ENCODE measurements at places on chromosomes 6 and 20. TPM values are rescaled to one million over a fixed set of nuclear protein-coding genes. Genes with fewer than 3 reads are reported as not detected.

DNA sequence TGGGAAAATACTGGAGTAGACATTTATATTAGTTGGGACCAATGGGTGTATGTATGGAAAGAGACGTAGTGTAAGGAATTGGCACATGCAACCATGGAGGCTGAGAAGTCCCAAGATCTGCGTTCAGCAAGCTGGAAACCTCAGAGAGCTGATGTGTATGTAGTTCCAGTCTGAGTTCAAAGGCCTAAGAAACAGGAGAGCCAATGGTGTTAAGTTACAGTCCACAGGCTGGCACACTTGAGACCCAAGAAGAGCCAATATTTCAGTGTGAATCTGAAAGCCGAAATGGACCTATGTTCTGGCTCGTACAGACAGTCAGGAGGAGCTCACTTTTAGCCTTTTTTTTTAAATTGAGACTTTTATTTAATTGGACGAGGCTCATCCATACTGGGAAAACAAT is 244.2 kb downstream of the CDKAL1 start:
- no peak for DNase-seq

- DNase-seq: no peak
Observed at GRCh38 chr6:78909391-78909790, 42.0 kb downstream of the IRAK1BP1 start.

DNA sequence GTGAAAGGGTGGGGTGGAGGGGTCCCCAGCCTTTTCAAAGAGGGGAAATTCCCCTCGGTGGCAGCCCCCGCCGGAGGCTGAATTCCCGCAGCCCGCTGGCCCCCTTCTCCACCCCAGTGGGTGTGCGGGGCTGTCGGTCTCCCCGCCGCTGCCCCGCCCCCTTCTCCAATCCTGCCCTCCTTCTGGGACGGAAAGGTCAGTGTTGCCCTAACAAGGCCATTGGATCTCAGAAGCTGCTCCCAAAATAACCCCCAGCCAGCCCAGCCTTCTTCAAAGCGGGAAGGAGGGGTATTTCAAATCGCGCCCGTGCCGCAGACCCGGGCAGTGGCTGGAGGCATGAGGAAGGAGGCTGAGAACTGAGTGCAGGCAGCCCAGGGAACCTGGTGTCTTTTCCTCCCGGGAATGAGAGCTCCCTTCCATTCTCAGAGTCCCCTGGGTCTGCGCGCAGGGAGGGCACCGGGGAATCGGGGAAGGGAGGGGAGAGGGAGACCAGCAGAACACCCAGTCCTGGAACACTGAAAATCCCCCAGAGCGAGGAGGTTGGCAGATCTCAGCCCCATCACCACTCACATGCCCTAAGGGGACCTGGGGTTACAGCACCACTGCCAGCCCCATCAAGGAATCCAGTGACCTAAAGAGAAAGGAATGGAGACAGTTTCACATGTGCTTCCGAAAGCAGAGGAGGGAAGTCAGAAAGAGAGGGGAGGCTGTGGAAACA is at the start of gene JPH2:
Gene JPH2, minus strand, starts transcription at position 135 of the 718 bp plus-strand sequence. CDS start 483 bp downstream, outside the sequence.
- DNase-seq: no peak

The APCDD1L gene
- total RNA-seq: not detected

GRCh38 chr6:79708095-79708791 is 77.1 kb downstream of the SH3BGRL2 start:
- no peak for DNase-seq

The FHL5 gene
- total RNA-seq: not detected

GRCh38 chr20:14488756-14489479 is 151.5 kb upstream of the FLRT3 start:
- no peak for DNase-seq

DNA sequence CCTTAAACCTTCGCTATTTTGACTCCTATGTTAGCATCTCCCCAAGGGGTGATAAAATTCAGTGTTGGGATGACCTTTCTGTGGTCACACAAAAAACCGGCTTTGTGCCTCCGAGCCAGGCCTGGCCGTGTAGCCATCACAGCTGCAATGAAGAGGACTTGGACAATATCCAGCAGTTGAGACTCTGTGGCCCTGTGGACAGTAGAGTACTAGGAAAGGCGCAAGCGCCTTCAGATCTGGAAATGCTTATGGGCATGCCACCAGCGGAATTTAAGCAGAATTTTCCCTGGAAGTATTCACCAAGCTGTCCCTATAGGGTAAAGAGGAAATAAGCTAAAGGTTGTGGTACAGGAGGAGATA is 63.3 kb upstream of the SLC2A12 start:
- DNase-seq: no peak

The CLPSL2 gene
- total RNA-seq: not detected

The PXDC1 gene
- total RNA-seq: 0.12 TPM

- DNase-seq: peak; percentile 93
Observed at GRCh38 chr20:38730989-38731737, 6.9 kb downstream of the SLC32A1 start.

- DNase-seq: no peak
Observed at GRCh38 chr6:169864148-169865020, 113.0 kb downstream of the ERMARD start.

GRCh38 chr20:63319164-63320040 is 26.4 kb downstream of the COL20A1 start:
- DNase-seq: no peak

GRCh38 chr6:31513456-31514165 is 15.2 kb upstream of the MCCD1 start:
- no peak for DNase-seq

The TOMM6 gene
- total RNA-seq: 367 TPM

DNA sequence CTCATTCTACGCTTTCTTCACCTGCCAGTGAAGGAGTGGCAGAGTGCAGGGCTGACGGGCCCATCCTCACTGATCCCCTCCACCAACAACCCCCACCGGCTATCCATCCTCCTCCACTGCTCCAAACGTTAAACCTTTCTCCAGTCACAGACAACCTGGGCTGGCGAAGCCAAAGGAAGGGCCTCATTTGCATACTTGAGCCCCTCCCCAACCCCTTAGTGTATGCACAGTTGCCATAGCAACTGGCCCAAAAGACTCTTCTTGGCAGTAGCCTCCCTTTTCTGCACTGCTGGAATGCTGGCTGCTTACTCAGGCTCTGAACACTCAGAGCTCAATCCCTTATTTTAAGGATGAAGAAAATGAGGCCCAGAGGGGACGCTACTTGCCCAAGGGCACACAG is 130.3 kb downstream of the GRM4 start:
- no peak for DNase-seq

DNA sequence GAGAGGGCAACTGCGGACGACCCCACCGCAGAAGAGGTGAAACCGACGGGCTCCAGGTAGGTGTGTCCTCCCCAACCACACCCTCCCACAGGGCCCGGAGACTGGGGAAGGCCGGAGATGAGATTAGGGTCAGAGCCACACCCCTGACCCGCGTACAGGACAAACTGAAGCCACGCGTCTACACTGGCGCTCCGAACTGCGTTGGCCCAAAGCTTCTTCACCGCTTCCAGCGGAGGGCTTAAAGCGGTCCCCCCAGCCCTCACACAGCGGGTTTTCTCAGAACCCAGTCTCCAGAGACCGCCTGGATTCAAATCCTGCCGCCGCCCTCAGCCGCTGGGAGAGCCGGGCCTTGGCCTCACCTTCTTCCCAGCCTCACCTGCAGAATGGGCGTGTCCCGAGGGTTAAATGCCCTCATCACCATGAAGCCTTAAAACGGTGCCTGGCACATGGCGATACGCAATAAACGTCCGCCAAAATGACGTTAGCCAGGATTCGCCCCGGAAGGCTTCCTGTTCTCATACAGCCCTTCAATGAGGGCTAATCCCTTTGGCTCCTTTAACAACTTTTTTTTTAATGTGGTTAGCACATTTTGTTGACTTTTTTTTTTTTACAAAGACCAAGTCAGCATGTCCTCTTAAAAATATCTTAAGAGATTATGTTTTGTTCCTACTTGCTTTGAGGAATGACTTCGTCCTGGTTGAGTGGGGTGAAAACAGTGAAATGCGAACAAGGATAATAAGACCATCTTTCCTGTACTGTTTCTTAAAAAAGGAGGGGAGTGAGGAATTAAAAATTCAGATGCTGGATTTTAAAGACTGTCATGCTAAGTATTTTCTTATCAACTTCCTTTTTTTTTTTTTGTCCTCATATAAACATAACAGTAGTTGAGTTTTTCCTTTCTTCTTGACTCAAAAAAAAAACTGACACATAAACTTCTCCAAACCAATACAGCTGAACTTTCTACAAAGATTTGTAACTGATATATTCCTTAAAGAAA is 15.1 kb upstream of the ZNF217 start:
- DNase-seq: peak; percentile 79

GRCh38 chr20:24651171-24651975 is 181.9 kb downstream of the SYNDIG1 start:
- no peak for DNase-seq

GRCh38 chr6:27472182-27472616 is 706 bp downstream of the ZNF184 start:
- DNase-seq: peak; percentile 89

- DNase-seq: no peak
Observed at GRCh38 chr6:18219591-18219990, 44.7 kb downstream of the DEK start.

The HLA-DOA gene
- total RNA-seq: 0.38 TPM

- DNase-seq: peak; percentile 96
Observed at GRCh38 chr6:27126815-27127537, 120.5 kb upstream of the PRSS16 start.

DNA sequence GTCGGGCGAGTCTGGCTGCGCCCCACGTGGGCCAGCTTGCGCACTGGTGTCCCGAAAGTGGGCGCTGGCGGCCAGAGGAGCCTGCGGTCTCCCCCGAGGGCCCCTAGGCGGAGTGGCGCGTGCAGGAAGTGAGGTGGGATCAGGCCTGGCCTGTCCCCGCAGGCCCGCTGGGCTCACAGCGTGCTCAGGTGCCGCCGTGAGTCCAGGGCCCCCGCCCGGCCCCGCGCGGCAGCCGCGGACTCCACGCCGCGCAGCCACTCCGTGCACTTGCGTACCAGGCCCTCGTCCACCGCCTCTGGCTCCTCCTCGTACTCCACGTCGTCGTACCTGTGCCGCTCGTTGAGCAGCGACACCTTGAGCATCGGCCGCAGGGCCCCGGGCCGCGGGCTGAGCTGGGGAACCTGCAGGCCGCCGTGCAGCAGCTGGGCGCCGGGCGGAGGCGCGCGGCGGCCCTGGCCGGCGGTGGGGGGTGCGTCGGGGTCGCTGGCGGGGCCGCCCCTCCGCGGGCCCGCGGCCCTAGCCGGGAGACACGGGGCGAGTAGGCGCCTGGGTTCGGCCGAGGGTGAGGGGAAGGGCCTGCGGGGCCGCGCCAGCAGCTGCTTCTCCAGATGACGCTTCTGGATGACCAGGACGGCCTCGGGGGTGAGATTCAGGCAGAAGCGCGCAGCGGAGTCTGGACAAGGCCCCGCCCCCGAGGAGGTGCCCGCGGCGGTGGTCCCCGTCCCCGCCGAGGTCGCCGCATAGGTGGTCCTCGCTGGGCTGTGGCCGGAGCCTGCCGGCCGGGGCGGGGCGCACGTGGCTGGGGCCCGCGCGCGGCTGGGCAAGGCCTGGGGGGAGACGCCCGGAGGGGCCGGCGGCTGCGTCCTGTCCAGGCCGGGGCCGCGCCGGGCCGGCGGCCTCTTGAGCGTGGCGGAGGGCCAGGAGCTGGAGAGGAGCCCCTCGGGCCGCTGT is 835 bp downstream of the PRR18 start:
- DNase-seq: no peak

The SIM1 gene
- total RNA-seq: not detected

The DDX27 gene
- total RNA-seq: 56.5 TPM

- no peak for DNase-seq
Observed at GRCh38 chr6:155544677-155545076, 89.0 kb upstream of the NOX3 start.

The RBBP8NL gene
- not detected for total RNA-seq

- no peak for DNase-seq
Observed at GRCh38 chr6:100952006-100952405, 70.9 kb upstream of the ASCC3 start.

- no peak for DNase-seq
Observed at GRCh38 chr20:15927893-15928650, 645.2 kb downstream of the KIF16B start.

The MUC22 gene
- not detected for total RNA-seq

- no peak for DNase-seq
Observed at GRCh38 chr6:46961711-46962110, 40.0 kb upstream of the ADGRF5 start.

DNA sequence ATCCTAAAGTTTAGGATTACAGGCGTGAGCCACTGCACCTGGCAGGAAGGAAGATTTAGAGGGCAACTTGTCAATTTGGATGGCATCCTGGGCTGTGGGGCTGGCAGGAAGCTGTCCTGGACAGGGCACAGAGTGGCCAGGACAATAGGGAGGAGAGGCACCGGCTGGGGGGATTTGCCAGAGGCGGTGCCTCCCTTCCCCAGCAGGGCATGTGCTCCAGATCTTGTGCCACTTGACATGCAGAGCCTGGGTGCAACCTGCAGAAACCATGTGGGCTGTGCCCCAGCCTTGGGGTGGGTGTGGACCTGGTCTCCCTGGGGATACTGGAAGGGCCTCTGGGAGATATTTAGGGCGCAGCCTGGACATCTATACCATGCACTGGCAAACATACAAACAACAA is 58.6 kb upstream of the EEF1A1 start:
- DNase-seq: no peak

- no peak for DNase-seq
Observed at GRCh38 chr6:21278375-21278745, 315.2 kb upstream of the SOX4 start.

The PDRG1 gene
- total RNA-seq: 18.2 TPM

The MACROD2 gene
- not detected for total RNA-seq

The FAM83B gene
- not detected for total RNA-seq

- no peak for DNase-seq
Observed at GRCh38 chr20:20621195-20621594, 91.2 kb downstream of the RALGAPA2 start.

DNA sequence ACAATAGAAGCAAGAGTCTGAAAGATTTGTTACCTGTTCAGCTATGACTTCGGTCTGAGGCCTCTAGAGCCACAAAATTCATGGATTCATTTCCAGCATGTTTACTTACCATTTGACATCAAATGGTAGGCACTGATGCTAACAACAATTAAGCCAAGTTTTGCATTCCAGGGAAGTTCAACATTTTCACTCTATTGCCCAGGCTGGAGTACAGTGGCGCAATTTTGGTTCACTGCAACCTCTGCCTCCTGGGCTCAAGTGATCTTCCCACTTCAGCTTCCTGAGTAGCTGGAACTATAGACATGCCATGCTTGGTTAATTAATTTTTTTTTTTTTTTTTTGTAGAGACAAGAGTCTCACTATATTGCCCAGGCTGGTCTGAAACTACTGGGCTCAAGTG is 114.1 kb upstream of the SGK1 start:
- no peak for DNase-seq

- DNase-seq: no peak
Observed at GRCh38 chr6:35258858-35259193, 709 bp upstream of the ZNF76 start.
